ENCODE measurements at places on chromosomes 3 and 15.

DNA sequence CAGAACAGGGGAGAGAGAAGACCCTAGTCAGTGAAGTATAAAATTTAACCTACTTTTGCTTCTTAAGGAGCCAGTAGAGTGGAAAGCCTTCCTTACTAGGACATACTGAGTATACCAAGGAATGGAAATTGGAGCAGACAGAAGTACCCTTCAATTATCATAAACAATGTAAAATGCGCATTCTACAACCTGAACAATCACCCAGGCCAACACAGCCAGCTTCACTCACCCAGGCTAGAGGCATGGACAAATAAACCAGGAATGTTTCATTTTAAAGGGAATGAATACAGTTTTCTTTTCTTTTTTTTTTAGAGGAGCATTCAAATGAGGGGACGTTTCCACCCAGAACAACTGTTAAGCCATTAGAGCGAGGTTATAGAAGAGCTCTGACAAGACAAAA lies 41.9 kb upstream of the PLXND1 start:
- DNase-seq: no peak

GRCh38 chr3:37946531-37946889 lies 44.1 kb upstream of the VILL start:
- no peak for DNase-seq

GRCh38 chr15:61834076-61834697 lies 226.1 kb downstream of the VPS13C start:
- peak; percentile 56 for DNase-seq

DNA sequence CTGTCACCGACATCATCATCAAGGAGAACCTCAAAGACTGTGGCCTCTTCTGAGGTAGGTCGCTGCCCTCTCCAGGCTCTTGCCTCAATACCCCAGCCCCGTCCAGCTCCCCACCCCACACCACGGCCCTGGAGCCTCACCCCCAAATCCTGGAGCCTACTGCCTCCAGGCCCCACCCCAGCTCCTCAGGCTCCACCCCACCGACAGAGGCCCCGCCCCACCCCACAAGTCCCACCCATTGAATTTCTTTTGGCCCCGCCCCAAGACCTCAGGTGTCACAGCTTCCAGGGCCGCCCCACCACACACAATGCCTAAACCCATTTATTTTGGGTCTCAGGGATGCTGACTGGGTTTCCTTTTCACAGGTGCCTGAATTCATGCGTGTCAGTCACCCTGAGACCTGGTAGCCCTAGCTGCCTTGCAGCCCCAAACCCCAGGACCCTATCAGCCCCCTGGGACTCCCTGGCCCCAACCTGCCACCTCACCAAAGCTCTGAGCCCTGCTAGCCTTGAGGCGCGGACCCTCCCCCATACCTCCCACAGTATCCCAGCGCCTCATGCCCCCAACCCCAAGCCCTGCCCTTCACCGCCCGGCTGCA lies 3.6 kb downstream of the GNAT1 start:
- peak; percentile 27 for DNase-seq
